ENCODE measurements at places on chromosomes 7 and 10. TPM values are rescaled to one million over a fixed set of nuclear protein-coding genes. Genes with fewer than 3 reads are reported as not detected.

Gene TWNK
- 6.6 TPM for total RNA-seq

Gene CYP17A1
- total RNA-seq = not detected

Gene CDC14C
- total RNA-seq = not detected

Gene SPACDR
- not detected for total RNA-seq

Gene C10orf143
- 0.82 TPM for total RNA-seq

Gene RAMP3
- total RNA-seq = 8.8 TPM

Gene ZNF33A
- 37.7 TPM for total RNA-seq

Gene WDR86
- 13.1 TPM for total RNA-seq

Measured in tongue (tissue), 3 donors.